ENCODE measurements at places on chromosomes 1 and 21.

- no peak for DNase-seq
Measured at GRCh38 chr1:6269296-6269695, 8.4 kb upstream of the GPR153 start.

DNA sequence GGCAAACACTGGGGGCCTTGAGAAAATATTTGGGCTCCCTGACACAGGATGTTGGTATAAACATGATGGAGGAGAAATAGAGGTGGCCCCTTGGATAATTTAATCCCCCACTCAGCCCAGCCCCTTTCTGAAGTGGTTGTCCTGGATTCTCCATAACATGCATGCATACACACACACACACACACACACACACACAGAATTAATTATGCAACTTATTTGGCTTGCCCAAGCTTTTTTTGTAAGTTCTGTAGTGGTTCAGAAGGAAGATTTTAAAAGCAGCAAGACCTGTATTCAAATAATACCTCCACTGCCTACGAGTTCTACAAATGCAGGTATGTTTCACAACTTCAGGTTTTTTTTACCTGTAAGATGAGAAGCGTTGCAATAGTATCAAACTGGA lies 15.0 kb downstream of the ATF3 start:
- no peak for DNase-seq

DNA sequence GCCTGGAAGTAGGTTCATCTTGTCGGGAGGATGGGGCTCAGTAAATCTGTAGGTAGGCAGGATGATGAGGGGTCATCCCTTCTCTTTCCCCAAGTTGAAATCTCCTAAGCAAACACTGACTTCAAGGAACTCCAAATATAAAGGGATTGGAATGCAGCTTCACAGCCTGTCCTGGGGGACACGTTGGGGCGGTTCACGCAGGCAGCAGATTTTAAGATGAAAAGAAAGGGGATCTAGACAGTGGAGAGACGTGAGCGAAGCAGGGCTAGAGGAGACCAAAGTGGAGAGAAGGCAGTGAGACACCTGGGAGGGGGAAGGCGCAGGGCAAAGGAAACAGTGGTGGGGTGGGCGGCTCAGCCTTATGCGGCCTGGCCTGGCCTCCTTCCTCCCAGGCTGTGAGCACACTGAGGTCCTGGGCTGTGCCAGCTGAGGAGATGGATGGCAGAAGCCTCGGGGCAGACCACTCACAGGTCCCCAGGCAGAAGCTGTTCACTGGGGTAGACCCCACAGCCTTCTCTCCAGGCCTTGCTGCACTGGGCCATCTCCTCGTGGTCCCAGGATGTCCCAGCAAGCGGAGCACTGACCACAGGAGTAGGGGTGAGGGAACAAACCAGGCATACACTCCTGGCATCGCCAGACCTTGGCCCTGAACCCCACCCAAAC lies 51.7 kb downstream of the TOR1AIP2 start:
- no peak for DNase-seq

DNA sequence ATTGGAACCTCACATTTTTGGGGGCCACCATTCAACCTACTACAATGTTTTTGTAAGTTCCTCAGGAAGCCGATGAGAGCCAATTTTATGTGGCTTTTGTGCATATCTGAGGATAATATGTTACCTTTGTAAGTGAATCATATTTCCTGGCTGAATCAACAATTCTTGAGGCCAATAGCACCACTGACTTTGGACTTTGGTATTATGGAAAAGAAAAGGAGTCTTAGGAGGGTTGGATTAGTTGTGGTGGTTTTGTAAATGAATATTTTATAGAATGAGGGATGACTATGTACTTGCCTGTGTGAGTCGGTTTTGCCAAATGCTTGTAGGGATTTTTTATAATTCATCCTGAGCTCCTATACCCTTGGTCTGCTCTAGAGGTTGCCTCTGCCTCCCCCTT lies 181.5 kb upstream of the HMGB4 start:
- no peak for DNase-seq

- DNase-seq = no peak
Measured at GRCh38 chr1:221149555-221150075, 270.4 kb downstream of the HLX start.

DNA sequence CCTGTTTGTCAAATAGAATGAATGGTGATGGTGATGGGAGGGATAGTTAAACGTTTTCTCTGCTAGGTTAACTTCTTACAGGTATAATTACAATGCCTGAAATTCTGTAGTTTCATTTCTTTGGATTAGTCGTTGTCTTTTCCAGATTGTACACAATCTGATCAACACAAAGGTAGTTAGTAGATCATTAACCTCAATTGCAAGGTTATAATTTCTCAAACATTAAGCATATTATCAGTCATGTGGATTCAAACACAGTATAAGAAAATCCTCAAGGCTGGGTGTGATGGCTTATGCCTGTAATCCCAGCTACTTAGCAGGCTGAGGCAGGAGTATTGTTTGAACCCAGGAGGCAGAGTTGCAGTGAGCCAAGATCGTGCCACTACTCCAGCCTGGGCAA lies 20.6 kb downstream of the SYNC start:
- DNase-seq = no peak

GRCh38 chr21:44837537-44837936 lies 19.7 kb upstream of the SUMO3 start:
- DNase-seq = no peak

DNA sequence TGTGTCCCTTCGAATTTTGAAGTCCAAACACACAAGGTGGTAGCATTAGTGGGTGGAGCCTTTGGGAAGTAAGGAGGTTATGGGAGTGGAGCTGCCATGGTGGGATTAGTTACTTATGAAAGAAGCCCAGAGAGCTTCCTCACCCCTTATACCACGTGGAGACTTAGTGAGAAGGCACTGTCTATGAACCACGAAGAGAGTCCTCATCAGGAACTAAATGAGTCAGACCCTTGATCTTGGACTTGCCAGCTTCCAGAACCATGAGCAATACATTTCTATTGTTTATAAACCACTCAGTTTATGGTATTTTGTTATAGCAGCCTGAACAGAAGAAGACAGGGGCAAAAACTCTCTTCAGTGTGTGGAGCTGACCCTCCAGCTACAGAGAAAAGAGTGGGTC lies 259.3 kb upstream of the AJAP1 start:
- DNase-seq = no peak

- no peak for DNase-seq
Measured at GRCh38 chr21:22961258-22961657, 1963.0 kb downstream of the NCAM2 start.

DNA sequence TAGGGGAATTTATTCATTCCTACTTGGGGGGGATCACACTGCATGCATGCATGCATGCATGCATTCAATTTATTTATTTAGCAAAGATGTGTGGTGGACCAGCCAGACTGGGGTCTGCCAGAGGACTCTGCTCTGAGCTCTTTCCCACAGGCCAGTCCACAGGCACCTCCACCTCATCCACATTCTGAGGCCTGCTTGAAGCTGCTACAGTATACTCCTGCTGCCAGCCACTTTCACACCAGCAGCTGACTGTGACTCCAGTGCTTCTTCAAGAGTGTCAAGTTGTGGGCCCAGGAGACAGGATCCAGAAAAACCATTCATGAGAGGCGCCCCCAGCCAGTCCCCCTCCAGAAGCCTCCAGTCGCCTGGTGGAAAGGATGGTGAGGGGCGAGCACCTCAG lies 30.9 kb downstream of the SSBP3 start:
- no peak for DNase-seq

DNA sequence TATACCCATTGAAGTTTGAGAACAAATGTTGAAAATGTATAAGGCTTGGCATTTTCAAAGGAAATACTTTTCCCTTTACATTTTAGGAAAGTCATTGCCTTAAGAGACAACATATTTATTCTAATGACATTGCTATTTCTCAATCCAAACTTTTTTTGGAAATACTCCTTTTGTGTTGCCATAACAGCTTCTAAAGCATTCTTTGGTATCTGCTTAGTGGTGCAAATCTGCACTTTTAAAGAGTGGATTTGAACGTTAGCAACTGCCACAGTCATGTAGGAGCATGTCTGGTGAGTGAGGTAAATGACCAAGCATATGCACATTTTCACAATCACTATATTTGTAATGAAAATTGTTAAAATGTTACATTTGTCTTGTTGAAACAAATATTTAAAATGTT lies 124.4 kb upstream of the GORAB start:
- DNase-seq = no peak

GRCh38 chr1:15975358-15975804 lies 520 bp downstream of the ZBTB17 start:
- peak; percentile 64 for DNase-seq

DNA sequence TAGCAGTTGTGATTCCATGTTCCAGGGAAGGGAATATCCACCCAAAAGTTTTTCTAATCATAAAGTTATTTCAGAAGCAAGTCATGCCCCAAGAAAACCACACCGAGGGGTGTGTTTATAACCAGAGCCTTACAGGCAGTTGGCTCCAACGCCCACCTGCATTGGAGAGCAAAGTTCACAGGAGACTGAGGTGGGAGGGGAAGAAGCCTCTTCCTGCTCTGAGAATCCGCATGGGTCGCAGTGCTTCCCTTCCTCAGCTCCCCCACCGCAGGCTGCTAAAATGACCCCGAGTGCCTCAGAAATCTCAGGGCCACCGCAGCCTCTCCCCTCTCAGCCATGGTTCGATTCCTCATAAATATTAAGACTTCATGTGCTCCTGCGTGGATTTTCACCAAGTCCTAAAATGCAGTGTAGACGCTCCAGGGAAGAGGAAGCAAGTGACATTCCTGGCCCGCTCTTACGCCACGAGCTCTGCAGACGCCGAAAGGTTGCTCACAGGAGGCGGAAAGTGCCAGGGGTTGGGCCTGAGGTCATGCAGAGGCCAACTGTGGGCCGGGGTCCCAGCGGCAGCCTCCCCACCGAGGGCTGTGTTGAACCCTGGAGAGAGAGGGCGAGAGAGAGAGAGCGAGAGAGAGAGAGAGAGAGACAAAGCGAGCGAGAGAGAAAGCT lies 13.4 kb upstream of the SPSB1 start:
- DNase-seq = no peak

GRCh38 chr1:235004840-235005391 lies 123.7 kb downstream of the TOMM20 start:
- no peak for DNase-seq

DNA sequence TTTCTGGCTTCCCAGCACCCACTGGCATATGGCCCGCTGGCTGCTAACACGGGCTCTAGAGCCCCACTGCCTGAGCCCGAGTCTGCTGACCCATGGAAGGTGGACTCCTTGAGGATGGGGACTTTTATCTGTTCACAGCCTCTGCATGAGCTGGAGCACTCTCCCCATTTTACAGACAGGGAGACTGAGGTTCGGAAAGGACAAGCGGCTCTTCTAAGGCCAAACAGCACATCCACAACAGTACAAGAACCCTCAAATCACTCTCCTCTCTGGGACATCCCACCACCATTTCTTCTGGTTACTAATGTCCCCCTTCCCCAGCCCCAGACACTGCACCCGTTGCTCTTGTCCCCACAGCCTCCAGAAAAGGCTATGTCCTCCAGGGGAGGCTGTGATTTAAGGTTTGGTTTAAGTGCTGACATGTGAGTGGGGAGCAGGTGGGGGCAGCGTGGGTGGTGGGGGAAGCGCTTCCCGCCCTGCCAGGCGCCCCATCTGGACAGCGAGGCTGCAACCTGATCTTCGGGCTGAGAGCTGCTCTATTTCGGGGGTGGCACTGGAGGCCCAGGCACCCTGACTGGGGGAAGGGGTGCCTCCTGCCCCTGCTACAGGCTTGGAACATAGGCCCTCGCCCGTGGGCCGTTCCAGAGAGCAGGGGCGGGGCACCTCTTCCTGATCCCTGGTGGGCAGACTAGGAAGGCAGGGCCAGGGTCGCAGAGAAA lies 104.8 kb upstream of the WNT4 start:
- DNase-seq = no peak

GRCh38 chr1:64098436-64098835 lies 105.0 kb upstream of the UBE2U start:
- DNase-seq = no peak

GRCh38 chr1:47738560-47739182 lies 258.5 kb downstream of the TRABD2B start:
- DNase-seq = no peak
